ENCODE measurements at places on chromosomes 4 and X.

DNA sequence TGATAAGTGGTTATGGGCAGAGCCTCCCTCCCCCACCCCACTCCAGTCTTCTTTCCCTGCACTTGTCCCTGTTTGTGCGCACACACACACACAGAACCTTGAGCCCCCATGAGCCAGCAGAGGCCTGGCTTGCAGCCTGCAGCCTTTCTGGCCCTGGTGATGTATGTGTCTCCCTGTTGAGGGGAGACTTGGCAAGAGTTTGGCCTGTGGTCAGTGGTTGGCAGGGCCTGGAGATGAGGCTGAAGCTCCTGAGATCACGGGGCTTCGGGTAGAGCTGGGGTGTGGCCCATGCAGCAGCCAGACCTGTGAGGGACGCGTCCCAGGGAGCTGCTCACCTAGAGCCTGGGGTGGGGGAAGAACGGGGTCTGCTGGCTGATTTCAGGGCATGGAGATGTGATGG is 2.3 kb downstream of the GPR173 start:
- DNase-seq, result no peak

DNA sequence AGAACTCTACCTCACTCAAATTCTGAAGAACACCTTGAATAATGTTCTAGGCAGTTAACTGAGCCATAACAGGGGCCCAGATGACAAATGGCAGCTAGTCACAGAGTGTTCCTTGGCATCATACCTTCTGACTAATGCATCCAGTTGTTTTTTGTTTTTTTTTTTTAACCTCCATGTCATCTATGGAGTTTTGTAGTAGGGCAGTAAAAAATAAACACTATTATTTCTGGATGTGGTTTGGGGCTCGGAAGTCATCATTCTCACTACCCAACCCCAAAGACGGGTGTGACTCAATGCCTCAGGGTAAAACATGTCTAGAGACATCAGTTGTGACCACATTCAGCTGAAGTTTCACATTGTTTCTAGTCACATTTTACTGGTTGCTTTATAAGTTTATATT is 31.2 kb upstream of the MCF2 start:
- no peak for DNase-seq

DNA sequence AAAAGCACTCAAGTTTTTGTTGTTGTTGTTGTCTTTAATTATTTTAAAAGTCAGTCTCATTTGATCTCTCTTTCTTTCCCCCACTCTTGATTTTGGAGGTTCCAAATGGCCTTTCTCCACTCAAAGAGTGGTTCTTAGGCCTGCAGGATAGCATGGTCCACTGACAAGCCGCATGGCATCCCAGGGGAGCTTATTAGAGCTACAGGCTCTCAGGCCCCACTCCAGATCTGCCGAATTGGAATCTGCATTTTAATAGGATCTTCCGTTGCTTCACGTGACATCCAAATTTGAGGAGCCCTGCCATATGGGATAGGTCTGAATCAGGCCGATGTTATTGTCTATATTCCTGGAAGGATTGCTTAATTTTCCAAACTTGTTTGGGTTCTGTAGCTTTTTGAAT is 72.1 kb downstream of the CPE start:
- DNase-seq, result no peak

DNA sequence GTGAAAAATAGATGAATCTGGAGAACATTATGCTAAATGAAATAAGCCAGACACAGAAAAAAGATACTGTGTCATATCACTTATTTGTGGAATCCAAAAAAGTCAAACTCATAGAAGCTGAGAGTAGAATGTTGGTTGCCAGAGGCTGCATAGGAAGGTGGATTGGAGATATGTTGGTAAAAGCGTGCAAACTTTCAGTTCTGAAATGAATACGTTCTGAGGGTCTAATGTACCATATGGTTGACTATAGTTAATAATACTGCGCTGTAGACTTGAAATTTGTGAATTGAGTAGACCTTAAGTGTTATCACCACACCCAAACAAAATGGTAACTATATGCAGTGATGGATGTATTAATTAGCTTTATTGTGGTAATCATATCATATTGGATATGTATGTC is 45.0 kb upstream of the UPRT start:
- DNase-seq, result no peak

DNA sequence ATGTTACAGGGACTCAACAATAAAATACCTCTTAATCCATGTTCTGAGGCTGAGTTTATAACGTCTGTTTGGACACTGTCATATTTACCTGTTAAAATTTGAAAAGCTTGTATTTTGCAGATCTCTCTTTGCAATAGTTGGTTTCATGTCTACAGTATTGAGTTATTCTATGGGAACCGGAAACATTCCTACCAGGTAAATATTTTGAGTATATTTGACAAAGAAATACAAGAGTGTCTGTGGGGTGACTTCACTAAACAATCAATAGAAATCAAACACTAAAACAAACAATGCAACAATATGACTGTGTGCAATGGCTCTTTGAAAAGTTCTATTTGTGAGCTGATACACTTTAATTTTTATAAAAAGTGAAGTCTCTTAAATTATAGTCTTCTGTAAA is 47.7 kb upstream of the CXCL8 start:
- DNase-seq, result no peak

DNA sequence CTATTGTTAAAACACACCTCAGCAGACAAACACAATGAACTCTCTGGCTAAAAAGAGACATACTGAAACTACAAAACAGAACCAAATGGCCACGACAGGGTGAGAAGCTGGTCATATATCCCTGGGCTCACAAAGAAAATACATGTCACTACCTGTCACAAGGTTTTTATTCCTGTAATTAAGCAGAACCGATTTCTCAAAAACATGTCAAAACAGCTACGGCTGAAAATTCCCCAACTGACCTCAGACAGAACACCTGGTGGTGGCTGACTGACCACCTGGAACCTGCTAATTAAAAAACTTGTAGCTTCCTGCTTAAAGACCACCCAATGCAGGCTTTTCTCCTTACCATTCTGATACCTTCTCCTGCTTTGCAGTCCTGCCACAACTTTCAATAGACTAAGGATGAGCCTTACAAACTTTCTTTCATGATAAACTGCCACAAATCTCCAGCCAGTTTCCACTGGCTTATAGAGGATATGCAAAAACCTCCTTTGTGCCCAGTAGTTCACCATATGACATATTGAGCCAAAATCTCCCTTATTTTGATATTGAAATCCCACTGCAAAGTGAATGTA is 571.9 kb downstream of the SPOCK3 start:
- no peak for DNase-seq

DNA sequence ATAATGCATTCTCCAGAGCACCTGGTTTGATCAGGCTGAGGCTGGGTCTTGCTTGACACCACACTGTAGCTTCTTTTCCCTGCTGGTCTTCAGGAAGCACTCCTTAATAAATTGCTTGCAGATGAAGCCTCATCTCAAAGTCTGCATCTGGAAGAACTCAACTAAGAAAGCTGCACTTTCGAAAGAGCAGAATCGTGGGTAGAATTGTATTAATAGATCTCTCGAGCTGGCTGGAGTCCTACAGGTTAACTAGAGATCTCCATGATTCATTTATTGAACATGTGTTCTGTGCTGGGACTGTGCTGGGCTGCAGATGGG is 152.7 kb downstream of the STK32B start:
- DNase-seq, result no peak

GRCh38 chr4:146273204-146273901 is 59.0 kb downstream of the REELD1 start:
- DNase-seq, result no peak

DNA sequence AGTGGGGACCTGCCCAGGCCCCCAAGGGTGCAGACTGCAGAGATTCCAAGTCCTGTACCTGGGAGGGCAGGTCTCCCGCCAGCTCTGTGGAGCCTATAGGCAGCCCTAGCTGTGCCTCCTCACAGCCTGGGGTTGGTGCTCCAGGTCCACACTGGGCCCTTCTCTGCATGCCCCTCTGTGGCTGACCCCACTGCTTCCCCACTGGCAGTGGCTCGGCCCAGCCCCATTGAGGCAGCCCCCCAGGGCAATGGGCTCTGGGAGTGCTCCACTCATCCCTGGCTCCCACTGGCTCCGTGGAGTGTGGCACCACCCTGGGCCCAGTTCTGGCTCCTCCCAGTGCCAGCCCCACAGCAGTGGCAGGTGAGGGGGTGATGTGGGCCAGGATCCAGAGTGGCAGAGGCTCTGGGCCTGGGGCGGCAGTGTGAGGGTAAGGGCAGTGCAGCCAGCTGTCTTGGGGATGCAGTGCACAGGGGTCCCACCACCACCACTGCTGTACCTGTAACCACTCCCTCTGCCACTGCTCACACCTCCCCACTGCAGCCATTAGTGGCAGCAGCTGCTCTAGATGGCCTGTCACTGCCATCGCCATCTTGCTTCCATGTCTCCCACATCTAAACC is 312.2 kb downstream of the GPM6A start:
- DNase-seq, result no peak

DNA sequence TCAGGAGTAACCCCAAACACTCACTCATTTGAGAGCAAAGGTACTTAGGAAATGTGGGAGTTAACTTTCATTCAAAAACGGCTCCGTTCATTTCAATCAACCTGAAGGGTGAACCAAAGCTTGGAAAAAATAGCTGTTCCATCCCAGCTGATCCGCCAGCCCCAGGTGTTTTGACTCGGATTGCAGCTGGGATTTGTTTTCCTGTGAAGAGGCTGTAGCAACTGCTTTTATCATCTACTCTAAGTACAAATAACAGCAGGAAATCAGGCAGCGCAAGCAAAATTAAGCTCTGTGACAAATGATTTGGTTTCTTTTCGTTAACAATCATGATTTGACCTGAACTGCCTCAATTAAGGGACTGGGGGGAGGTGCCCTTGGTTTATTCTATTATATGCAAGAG is 154.7 kb downstream of the BEND2 start:
- DNase-seq, result no peak

DNA sequence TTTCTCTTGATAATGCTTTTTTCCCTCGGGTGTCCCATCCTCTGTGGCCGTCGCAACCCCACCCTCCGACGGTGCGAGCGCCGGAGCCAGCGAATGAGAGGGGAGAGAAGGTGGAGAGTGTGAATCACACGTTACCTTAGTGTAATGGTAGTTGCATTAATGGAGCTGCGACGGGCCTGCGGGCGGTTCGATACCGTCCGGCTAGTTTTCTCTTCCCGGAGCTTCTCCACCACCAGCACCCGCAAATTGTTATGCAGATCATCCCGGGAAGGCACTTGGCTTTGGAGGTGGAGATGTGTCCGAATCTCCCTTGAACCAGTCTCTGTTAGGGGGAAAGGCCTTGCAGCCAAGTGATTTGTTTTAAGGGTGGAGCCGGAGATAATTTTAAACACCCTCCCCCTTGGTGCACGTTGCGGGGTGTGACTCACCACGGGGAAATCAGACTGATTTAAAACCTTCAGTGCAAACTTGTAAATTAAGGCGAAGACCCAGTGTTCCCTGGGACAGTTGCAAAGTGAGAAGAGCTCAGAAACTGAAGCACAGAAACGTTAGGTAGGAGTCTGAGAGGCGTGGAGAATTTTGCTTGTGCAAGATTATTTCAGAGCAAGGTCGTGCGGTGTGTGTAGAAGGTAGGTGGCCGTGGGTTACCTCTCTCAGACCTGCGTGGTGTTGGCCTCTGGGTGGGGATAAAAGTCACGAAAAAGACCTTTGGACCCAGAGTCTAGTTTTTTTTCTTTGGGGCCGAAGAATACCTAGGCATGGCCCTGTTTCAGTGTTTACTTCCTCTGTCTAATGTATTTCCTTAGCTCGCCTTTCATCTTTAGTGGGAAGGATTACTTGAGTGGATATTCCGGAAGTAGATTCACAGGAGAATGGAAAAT is 1.3 kb downstream of the AFF1 start:
- peak; percentile 54 for DNase-seq

- DNase-seq, result no peak
Measured at GRCh38 chr4:76365636-76366035, 55.3 kb downstream of the CCDC158 start.

DNA sequence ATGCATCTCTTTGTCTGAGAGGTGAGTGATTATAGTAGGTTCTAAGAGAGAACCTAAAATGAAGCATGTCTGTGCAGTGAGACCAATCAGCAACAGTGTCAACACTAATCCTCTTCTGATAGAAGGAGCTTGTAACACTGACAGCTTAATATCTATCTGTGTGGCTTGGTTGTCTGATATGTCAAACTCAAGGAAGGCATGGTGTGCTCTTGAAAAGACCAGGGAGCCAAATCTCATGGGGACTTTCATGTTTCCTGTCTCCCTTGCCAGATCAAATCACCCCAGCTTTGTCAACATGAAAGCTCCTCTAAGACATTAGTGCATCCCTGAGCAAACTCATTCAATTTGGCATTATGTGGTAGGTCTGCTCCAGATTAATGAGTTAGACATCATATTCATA is 95.4 kb downstream of the ANOS1 start:
- no peak for DNase-seq

DNA sequence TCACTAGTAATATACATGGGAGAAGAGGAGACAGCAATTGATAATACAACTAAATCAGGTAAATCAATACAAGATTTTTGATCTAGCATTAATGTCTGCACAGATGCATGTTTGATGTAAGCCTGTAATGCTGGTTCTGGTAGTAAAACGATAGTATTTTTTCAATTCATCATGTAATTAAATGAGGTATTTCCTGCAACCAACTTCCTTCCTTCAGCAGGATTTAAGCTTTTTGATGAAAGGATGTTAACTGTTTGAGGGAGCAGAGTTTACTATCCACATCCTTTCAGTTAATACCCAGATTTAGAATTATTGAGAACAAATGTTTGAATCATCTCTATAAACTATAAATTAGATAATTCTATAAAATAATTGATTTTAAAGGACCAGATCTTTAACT is 31.4 kb upstream of the NFKB1 start:
- DNase-seq, result no peak

DNA sequence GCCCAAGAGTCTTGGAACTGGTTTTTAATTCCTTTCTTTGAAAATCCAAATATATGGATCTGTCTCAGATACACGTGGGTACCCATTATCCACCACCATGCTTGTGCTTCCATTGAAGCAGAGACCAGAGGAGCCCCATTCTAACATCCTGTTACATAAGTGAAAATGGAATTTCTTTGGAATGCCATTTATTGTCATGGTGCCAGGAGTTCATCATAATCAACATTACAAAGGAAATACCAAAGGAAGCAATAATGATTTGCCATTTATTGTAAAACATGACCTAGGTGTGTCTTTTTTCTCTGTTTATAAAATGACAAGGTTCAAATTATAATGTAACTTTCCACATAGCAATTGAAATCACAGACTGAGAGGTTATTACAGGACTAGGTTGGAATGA is 61.7 kb downstream of the PALLD start:
- no peak for DNase-seq

DNA sequence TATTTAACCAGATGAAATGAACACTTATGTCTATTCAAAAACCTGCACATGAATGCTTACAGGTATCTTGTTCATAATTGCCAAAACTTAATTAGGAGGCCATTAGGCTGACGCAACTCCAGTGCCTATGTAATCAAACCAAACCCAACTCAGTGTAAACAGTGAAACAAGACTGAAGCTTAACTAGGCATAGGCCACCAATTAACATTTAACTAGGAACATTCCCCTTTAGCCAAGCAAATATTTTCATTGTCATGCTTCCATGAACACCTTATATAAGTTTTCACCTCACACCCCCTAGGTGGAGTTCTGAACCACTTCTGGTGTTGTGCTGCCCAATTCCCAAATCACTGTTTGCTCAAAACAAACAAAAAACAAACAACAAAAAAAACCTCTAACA is 686.0 kb downstream of the STPG2 start:
- no peak for DNase-seq

GRCh38 chr4:151948351-151949016 is 187.7 kb upstream of the GATB start:
- no peak for DNase-seq

Measured in right forelimb (tissue), 1 donor.